ENCODE measurements at places on chromosomes 7 and 10.

DNA sequence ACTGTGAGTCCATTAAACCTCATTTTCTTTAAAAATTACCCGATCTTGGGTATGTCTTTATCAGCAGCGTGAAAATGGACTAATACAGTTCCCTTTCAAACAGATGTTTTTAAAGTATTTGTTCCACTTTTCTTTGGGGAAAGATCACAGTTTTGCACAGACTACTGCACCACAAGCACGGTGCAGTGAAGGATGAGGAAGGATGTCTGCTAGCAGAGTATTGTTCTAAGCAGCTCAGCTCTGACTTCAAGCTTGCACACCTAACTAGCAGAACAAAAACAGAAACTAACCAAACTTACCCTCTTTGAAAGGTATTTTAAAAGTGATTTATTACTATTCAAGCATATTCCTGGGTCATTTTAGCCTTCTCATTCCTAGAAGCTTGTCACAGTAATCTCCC, 20.0 kb downstream of the THNSL1 start:
- DNase-seq, result no peak

GRCh38 chr10:49509771-49510303, 29.1 kb downstream of the ERCC6 start:
- DNase-seq, result no peak

GRCh38 chr7:45627691-45628456, 53.7 kb downstream of the ADCY1 start:
- DNase-seq, result no peak

- DNase-seq, result no peak
Measured at GRCh38 chr7:371779-372545, 82.0 kb downstream of the FOXL3 start.

DNA sequence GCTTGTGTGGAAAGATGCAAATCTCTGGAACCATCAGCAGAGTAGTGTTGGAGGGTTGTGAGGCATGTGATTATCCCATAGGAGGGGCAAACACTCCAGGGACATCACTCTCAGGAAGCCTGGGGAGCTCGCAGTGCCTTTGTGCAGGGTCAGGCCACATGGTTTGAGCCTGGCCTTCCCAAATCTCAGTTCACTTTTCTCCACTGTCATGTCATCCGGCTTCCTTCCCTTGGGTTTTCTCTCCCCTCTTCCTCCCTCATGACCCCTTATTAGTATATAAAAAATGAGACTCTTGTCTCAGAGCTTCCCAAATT, 20.4 kb downstream of the TSPAN14 start:
- no peak for DNase-seq

DNA sequence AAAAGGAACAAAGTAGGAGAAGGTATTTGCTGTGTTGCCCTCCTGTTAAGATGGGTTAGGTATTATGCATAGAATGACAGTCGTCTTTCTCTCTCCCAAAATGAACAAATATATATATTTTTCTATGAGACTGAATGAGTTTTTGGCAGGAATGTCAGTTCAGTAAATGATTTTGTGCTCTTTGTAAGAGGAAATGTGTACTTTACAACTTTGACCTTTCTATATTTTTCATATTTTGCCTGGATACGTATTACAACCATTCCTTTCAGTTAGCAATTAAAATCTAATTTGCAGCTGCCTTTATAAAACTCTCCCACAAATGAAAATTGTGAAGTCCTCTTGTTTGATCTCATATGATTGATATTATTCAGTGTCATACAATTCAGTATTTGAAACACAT, 336.6 kb upstream of the MEOX2 start:
- no peak for DNase-seq

DNA sequence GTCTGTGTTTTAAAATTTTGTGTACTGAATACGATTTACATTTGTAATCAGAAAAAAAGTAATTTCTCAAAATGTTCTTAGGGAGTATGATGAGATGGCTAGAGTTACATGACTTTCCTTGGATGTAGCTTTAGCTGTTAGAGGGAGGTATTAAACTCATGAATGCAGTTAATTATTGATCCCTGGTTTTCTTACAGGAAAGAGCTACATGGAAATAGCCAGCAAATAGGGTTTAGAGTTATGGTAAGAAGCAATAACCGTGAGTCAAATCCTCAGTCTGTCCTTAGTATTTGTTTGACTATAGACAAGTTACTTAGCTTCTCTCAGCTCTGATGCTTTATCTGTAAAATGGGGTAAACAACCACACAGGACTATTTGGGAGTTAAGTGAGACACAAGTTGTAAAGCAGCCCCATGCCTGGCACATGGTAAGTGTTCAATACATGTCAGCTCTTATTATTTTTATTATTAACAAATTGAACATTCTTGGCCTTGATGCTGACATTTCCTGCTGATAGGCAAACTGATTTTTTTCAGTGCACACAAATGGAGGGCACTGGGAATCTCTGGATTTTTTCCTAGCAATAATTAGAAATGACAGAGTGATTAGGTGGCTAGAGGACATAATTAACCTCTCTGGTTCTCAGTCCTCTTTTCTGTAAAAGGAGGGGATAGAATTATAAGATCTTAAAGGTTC, 204.5 kb upstream of the PHYHIPL start:
- DNase-seq, result no peak

DNA sequence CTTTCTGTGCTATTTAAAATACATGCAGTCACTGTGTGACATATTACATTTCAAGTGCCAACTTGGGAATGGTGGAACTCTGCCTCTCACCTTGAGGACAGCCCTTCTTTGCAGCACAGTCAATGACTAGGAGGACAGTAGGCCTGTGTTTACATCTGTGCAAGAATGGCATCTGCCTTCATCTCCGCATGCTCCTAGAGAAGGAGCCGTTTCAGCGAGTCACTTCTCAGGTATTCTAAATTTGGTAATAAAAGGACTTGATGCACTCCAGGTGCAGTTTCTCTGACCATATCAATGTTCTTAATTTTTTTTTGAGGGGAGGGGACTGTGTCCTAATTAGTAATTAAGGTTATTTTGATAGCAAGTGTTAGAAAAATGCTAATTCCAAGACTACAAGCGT, 128.9 kb downstream of the SDK1 start:
- no peak for DNase-seq

DNA sequence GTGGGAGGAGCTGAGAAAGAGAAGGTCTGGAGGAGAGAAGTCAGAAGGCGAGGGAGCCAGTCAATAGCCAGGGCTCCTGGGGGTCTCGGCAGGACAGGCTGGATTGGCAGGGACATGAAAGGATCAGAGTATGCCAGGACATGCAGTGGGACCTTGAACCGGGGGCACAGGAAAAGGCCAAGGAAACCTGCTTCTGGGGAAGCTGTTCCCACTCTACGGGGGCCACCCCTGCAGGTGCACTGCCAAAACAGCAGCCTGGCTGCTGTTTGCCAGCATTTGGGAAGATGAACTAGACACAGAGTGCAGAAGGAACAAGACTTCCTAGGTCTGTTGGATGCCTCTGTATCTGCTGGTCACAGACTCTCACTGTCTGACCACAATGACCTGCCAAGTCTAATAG, 194.9 kb upstream of the PRSS58 start:
- no peak for DNase-seq

GRCh38 chr7:151420144-151420543, 10.3 kb upstream of the WDR86 start:
- DNase-seq, result no peak

- no peak for DNase-seq
Measured at GRCh38 chr10:72134785-72135767, 46.7 kb upstream of the SPOCK2 start.

- DNase-seq, result no peak
Measured at GRCh38 chr10:60960913-60961312, 16.9 kb upstream of the RHOBTB1 start.

DNA sequence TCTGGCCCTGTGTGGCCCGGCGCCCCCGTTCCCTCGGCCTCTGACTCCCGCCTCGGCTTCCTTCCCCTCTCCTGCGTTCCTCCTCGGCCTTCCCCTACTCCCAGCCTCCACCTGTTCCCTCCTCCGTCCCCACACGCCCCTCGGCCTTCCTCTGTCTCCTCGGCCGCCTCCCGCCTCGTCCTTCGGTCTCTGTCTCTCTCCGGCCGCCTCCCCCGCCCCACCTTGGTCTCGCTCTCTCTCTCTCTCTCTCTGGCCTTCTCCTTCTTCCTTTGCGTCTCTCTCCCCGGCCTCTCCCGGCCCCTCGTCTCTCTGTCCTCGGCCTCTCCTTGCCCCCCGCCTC, 588 bp downstream of the GET4 start:
- no peak for DNase-seq

GRCh38 chr10:80453842-80454512, at the start of gene TSPAN14:
TSS of gene TSPAN14 (plus strand) at chr10:80454310. CDS start at chr10:80489234, 34,924 bp downstream.
- peak; percentile 86 for DNase-seq

DNA sequence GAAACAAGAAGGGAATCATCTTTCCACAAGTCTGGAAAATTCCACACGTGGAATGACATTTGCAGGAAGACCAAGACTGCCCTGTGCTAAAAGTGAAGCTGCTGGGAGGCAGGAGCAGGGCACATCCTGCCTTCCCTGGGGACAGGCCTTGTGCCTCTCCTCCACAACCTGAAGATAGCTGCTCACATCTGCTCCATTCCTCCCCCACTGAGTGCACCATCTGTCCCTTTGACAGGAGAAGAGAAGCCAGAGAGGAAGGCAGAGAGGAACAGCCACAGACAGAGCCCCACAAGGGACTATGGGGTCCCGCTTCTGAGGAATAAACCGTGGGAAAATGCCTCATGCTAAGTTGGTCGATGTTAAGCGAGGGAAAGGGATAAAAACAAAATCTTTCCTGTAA, 15.9 kb upstream of the FAM171A1 start:
- DNase-seq, result no peak

DNA sequence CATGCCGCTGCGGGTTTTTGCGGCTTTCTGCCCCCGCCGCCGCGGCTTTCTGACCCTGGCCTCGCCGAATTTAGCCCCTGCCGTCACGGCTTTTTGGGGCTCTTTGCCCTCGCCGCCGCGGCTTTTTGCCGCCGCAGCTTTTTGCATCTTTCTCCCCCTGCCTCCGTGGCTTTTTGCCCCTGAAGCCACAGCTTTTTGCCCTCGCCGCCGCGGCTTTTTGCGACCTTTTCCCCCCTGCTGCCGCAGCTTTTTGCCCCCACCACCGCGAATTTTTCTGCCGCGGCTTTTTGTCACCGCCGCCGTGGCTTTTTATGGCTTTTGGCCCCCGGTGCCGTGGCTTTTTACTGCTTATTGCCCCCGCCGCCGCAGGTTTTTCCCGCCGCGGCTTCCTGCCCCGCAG, 636.5 kb downstream of the ZNF716 start:
- no peak for DNase-seq

- DNase-seq, result no peak
Measured at GRCh38 chr10:80253266-80253962, 36.0 kb downstream of the MAT1A start.

- DNase-seq, result peak; percentile 42
Measured at GRCh38 chr10:89916468-89917215, 215.3 kb downstream of the KIF20B start.

GRCh38 chr10:115023715-115024114, 69.5 kb upstream of the ATRNL1 start:
- no peak for DNase-seq

DNA sequence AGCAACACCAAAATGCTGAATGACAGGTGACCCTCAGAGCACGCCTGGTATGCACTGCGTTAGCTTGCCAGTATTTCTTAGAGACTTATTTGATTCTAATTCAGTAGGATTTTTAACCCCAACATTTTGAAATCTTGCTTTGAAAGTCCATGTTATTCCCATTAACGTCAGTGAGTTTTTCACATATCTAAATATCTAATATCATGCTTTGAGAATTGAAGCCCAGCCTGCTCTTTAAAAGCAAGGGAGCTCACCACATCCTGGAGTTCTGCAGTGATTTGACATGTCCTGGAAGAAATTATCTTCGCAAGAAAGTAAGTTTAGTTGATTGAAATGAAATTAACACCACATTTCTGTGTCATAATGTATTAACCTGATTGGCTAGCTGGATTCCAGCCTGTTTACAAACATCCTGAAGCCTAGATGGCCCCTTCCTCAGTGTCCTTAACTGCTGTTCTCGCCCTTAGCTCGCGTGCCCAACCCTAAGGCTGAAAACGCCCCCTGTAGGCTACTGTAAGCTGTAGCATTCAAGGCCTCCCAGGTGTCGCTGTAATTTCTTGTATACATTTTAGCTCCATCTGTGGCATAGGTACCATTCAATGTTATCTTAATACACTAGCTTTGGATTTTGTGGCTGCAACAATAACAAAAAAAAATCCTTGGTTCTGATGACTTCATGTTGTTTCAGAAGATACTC, 191.5 kb downstream of the MGMT start:
- no peak for DNase-seq

GRCh38 chr7:89994483-89994882, 159.8 kb upstream of the STEAP1 start:
- DNase-seq, result no peak

- DNase-seq, result peak; percentile 39
Measured at GRCh38 chr10:71727738-71728737, 8.5 kb upstream of the C10orf105 start.

All from RWPE1 (cell line).